ENCODE measurements at places on chromosomes 6 and 20.
A peak's percentile ranks its signal among the peaks of the same experiment; 100 is the strongest.

GRCh38 chr20:19583532-19584175 lies 174.4 kb upstream of the RIN2 start:
- DNase-seq = peak; percentile 13

GRCh38 chr6:123844011-123844410 lies 40.3 kb downstream of the NKAIN2 start:
- DNase-seq = no peak

- DNase-seq = peak; percentile 33
Measured at GRCh38 chr20:2524709-2525506, 11.5 kb upstream of the TMC2 start.

DNA sequence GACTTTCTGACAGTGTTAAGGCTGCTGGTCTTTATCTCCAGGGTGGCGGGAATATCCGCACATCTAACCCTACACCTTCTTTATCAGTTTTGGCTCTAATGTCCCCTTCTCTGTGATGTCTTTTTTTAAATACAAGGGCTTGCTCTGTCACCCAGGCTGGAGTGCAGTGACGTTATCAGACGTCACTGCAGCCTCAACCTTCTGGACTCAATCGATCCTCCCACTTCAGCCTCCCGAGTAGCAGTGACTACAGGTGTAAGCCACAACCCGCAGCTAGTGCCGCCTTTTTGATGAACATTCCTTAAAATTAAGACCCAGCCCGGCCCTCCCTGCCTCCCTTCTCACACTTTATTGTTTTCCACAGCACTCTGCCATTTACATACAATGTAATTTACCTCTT lies 120.1 kb upstream of the CDH4 start:
- DNase-seq = no peak

GRCh38 chr6:7594579-7595125 lies 4.7 kb downstream of the SNRNP48 start:
- DNase-seq = no peak

DNA sequence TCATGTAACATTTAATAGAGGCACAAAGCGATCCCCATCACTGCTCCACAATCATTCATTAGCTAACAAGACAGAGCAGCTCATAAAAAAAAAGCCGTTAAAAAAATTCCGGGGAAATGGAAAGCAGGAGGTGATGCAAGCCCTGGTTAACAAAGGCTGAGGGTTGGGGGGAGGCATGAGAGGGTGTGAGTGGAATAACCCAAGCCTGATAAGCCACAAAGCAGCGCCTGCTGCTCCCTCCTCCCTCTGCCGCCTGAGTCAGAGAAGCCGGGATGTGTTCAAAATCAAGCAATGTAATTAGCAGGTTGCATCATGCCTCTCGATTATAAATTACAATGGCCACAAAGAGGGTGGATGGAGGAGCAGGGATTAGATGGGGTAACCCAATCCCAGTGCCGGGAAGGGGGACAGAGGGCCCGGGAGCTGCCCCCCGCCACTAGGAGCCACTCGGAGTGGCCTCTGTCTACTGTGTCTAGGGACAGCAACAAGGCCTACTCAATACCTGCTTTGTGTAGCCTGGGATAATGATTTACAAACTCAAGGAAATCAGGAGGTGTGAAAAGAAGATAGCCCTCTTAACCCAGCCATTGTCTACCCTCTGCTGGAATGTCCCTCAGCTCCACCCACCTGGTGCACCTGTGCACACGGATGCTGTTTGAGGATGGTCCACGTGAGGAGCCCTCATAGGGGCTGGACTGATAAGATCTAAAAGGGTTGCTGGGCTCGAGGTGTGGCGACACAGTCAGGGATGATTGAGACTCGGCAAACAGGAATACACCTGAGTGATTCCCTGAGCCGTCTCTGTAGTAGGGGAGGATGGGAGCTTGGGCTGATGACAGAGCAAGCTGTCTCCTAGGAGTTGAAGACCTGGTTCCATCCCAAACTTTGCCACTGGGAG lies 156.9 kb downstream of the VEGFA start:
- DNase-seq = no peak

DNA sequence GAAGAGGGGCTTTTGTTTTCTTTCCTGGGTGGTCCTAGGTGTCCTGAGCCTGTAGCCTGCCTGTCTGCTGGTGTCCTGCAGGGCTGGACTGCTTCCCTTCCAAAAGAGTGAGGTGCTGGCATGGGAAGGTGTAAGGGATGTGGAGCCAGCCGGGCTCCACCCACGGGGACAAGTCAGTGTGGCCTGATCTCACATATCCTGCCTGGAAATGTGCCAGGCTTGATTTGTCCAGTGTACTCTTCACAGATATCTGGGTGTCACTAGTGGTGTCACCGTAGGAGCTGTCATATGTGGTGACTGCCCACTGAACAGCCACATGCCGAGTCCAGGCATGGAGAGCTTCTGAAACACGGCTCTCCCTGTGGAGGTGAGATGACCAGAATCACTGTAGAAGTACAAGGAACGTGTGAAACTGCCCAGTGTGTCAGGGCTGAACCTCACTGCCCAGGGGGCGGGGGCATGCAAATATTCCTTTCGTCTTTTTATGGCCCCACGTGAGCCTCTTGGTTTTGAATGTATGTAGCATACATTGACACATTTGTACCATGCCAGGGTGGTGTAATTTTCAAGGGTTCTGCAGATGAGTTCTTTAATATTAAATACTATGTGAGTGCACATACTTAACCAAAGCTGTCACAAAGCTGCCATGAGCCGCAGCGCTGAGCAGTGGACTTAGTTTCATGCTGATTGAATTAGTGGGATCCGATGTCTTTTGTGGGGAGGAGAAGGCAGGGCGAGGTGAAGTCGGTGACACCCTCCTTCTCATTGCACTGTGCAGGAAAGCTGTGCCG lies 55.8 kb downstream of the CDH4 start:
- DNase-seq = no peak

DNA sequence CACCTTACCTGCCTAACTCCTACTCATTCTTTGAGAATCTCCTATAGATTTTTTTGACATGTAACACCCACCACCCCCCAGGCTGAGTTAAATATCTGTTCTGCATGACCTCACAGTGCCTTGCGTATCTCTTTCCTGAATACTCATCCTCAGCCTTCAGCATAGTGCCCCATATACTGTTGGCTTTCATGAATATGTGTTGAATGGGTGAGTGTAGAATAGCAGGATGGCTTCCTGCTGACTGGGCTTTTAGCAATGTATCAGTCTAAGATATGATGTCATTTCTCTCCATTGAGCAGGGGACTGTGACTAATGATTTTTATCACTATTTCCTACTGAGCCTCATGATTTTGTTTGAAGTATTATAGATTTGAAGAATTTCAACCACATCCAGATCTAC lies 361.6 kb upstream of the MARCKS start:
- no peak for DNase-seq

All from stimulated activated CD4-positive, alpha-beta T cell treated with anti-CD3 and anti-CD28 coated beads, Interleukin-12 subunit alpha, Interleukin-12 subunit beta, amount 100 ng/mL, for 4 hours (primary cell).